ENCODE measurements at places on chromosomes 2 and 18.

GRCh38 chr2:205682239-205682970 lies at the start of gene NRP2:
TSS of gene NRP2 (plus strand) at chr2:205682501. CDS start at chr2:205683291, 790 bp downstream.
- peak; percentile 75 for DNase-seq

DNA sequence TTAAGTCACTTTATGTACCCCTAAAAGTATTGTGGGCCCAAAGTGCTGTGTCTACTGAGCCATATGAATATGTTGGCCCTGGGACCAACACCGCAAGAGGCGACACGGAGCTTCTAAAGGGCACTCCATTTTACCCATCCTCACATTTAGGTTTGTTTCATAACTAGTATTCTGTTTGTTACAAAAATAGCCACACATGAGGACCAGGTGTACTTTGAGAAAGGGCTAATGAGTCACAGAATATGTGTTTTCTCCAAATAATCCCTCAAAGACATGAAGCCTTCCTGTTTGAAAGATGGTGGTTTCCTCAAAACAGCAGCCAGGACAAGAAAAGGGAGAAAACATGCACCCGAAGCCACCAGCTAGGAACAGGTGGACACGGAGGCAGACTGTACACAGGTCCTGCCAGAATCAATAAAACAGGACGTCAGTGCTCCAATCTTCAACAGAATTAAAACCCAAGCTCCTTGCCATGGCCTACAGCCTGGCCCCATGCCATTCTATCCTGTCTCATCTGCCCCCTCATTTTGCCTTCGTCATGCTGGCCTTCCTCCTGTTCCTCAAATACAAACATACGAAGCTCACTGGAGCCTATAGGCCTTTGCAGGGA lies 21.8 kb upstream of the GRB14 start:
- DNase-seq, result no peak

DNA sequence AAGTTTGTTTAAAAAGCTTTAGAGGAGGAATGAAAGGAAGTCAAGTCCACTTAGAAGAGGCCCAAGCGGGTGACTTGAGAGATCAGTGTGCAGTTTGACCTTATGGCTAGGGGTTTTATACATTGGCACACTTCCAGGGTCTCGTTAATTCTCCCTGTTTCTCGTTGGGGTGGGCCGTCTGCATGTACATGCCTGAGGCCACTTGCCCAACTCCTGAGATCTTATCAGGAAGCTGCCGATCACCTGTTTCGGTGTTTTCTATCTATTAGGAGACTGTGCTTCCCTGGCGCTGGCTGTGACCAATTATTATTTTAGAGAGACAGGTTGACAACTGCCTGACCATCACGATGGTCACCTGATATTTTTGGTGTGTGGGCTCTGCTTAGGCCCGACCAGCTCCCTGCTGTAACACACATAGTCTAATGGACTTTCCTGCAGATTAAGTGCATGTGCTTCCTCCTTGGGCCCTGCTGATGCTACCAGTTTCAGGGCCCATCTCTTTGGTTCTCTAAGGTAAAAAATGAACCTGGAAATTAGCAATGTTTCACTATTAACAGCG lies 31.0 kb upstream of the MSH6 start:
- no peak for DNase-seq

- no peak for DNase-seq
Observed at GRCh38 chr18:56043641-56044061, 455.7 kb upstream of the TCF4 start.

DNA sequence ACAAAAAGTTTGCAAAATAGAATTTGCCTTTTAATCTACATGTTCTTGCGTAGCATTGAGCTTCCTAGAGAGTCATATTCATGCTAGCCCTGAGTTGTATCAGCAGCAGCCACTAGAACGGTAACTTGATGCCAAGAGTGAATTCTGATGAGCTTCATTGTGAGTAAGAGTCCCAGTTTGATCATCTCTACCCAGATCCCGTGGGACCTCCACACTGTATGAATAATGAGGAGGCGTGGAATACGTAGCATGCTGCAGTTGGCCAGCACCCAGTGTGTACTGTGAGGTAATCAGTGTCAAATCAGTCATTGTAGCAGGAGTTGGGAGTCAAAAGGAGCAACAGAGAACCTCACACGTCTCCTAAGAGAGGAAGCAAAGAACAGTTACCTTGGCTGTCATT lies 197.9 kb downstream of the NEDD4L start:
- no peak for DNase-seq

DNA sequence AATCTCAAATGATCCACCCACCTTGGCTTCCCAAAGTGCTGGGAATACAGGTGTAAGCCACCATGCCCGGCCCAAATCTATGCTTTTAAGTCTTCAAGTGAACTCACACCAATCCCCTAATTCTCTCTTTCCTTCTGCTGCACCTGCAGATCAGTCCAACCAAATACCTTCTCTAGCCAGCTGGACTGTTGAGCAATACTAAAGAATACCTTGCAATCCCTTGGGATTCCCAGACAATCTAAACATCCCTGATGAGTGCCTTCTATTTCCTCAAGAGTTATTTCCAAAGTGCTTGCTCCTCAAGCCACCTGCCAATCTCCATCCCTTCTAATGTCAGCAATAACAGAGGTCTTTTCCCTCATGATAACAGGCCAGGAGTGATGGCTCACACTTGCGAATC lies 48.6 kb downstream of the SF3B1 start:
- DNase-seq, result no peak

DNA sequence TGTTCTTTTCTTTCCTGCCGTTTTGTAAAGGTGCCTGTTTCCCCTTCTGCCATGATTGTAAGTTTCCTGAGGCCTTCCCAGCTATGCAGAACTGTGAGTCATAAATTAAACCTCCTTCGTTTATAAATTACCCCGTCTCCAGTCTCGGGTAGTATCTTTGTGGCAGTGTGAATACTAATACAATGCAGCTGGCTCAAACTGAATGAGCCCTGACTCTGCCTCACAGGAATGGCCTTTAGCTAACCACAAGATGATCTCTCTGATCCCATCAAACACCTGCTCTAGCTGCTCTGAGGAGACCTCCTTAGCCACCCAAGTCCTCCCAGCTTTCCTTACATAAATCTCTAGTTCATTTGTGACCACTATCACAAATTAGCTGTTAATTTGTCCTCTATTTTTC lies 41.5 kb upstream of the CAB39 start:
- no peak for DNase-seq

- no peak for DNase-seq
Observed at GRCh38 chr2:238097988-238098871, 1.9 kb upstream of the ESPNL start.

- no peak for DNase-seq
Observed at GRCh38 chr2:71530641-71531332, 77.4 kb downstream of the DYSF start.

- DNase-seq, result no peak
Observed at GRCh38 chr18:51123936-51124486, 73.5 kb downstream of the MEX3C start.

DNA sequence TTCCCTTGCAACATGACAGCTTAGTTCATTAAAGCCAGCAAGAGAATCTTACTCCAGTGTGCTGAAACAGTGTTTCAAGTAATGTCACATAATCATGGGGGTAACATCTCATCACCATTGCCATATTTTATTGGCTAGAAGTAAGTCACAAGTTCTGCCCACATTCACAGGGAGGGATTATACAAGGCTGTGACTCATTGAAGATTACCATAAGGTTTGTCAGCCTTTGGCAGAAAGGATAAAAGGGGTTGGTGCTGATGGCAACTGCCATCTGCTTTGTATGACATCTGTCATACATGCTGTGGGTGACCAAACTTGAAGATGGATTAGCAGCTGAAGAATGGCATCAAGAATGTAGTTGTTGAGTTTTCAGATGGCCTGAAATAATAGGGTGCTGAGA lies 61.2 kb downstream of the KCNE4 start:
- no peak for DNase-seq

GRCh38 chr2:36403675-36404230 lies 48.2 kb downstream of the CRIM1 start:
- DNase-seq, result no peak

GRCh38 chr18:33375829-33376228 lies 64.7 kb downstream of the CCDC178 start:
- no peak for DNase-seq

DNA sequence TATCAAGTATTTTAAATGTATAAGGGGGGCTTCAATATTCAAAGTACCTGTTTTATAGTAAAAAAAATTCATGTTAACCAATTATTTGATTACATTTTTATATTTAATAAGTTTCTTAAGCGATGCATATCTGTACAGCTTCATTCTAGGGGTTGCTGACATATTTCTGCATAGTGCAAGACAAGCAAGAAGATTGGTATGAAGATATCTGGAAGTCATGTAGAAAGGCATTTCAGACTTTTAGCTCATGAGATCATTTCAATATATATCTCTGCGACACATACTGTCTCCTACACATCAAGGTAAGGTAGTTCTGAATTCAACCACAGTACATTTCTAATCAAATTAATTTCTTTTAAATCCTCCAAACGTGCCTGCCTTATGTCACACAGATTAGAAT lies 73.1 kb downstream of the MEMO1 start:
- no peak for DNase-seq

DNA sequence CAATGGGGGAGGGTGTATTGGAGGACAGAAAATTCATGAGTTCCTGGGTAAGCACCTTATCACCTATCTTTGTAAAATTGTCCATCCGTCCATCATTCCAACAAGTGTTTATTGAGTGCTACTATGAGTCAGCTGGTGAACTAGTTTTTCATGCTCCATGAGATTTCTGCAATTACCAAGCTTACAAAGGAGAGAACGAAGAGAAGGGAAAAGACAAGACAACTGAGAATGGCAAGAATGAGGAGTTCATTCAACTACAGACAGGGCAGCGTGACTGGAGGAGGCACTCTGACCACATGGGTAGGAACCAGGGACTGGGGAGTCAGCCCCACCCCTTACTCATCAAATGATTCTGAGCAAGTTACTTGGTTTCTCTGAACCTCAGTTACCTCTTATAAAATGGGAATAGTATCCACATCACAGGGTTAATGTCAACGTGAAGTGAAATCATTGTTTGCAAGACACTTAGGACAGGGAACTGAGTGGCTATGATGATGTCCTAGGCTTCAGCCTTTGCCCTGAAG lies 18.6 kb upstream of the TXNDC2 start:
- no peak for DNase-seq

DNA sequence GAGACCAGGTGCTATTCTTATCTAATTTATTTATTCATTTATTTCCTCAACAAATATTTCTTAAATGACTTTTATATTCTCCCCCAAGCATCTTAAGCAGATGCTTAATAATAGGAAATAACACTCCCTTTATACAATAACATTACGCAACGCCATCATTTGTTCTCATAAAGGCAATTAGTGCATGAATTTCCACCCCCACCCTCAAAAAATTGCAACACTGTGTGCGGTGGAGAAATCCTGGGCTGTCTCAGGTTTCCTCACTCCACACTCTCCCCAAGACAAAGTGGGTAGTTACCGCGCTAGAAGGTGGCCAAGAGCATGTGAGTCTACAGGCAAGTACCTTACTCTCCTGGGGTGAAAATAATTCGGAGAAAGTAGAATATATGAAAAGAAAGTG lies 37.0 kb upstream of the CTDP1 start:
- DNase-seq, result no peak

DNA sequence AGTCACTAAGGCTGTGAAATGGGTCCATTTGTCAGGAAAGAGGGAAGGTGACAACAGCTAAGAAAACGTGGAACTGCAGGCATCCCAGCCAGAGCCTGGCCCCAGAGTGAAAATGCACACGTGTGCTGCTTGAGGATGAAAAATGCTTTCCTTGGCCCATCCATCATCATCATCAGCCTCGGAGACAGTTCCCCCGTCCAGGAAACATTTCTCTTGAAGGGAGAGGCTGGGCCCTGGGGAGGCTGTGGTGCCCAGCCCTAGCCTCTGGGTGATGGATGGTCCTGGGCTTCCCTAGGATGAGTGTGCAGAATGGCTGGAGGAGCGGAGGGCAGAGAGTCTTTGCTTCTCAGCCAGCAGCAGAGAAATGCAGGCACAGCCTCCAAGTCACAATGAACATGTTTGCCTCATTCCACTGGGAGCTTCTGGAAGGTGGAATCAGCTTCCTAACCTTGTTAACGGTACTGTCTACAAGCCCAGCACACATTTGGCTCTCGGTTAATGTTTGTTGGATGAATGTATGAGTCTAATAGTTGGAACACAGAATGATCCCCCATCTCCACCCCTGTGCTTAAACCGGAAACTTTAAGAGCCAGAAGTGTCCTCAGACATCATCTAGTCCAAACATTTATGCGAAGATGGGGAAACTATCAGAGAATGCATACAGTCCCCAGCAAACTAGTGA lies 164.0 kb downstream of the RDH14 start:
- DNase-seq, result no peak

DNA sequence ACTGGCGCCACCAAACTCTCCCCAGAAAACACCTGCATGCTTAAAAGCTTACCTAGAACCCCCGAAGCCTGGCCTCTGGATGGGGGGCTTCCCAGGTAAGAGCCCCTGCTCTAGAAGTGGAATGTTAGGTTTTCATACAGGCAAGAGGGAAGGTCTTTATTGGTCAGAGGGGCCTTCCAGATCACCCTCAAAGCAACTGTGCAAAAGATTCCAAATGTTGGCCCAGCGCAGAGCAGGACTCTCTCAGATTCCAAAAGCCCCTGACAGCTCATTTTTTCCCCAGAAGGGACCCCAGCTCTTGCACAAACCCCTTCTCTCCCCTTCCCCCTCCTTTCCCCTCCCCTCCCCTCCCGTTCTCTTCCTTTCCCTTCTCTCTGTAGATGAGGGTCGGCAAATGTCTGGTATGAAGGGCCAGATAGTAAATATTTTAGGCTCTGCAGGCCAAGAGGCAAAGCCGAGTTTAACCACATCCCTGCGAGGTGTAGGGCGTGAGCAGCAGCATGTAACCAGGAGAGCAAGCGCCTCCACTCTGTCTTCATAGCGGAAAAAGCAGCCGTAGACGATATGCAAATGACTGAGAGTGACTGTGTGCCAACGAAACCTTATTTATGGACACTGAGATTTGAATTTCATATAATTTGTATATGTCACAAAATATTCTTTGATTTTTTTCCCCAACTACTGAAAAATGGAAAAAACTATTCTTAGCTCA lies 116.9 kb downstream of the SMAD7 start:
- no peak for DNase-seq

DNA sequence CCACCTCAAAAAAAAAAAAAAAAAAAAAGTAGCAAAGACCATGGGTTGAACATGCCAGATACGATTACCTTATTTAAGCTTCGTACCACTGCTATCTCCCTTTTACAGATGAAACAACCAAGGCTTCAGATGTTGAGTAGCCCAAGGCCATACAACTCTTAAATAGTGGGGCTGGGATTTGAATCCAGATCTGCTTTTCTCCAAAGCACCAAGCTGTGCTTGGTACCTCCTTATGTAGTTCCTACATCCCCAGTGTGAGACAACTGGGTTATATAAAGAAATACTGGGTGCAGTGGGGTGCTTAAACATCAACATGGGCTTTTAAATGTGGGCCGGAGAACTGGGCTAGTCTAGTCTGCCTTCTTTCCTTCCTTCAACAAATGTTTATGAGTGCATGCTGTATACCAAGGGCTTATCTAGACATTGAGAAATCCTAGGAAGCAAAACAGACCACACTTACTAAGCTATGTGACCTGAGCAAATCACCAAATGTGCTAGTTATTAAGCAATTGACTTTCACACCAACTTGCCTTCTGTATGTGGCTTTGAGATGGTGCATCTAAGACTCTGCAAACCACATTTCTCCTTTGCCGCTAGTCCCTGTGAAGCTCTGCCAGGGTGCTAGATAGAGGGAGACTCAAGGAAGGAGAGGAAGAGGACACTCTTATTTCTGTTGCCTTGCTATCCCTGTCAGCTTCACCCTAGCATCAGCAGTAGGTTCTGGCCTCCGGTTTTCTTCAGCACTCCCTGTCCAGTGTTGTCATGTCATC lies 206.8 kb upstream of the FBXO11 start:
- no peak for DNase-seq

- DNase-seq, result no peak
Observed at GRCh38 chr2:197707316-197708213, 2.4 kb downstream of the MARS2 start.
